ENCODE measurements at places on chromosomes 16 and 17.
A peak's percentile ranks its signal among the peaks of the same experiment; 100 is the strongest.

GRCh38 chr17:58632324-58633314 lies 59.2 kb downstream of the TEX14 start:
- no peak for DNase-seq

GRCh38 chr17:64742326-64742725 lies 80.2 kb upstream of the SMURF2 start:
- DNase-seq, result no peak

- no peak for DNase-seq
Measured at GRCh38 chr17:4703330-4703691, 626 bp downstream of the PELP1 start.

DNA sequence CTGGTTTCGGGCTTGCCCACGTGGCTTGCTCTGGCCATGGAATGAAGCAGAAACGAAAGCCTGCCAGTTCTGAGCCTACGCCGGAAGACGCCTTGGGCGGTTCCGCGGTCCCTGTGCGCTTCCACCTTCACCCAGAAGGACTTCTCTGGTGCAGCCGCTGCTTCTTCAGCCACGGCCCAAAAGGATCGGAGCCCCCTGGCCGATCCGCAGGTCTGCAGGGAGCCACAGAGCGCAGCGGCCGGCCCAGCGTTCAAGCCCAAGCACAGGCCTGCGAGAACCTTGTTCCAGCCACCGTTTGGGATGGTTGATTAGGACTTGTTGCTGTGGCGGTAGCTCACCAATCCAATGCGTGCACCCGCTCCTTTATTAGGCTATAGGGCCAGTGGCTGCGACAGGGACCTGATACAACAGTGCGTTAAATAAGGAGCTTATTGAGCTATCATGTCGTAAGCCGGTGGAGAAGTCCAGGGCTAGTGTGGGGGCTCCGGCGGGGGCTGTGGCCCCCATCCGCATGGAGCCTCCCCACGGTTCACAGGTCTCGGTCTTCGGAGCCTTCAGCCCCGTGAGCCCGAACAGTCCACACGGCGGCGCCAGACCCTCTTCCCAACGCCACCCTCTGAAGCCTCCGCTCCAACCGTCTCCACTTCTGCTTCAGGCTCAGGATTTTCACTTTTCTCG lies 10.2 kb upstream of the MPP2 start:
- peak; percentile 61 for DNase-seq

DNA sequence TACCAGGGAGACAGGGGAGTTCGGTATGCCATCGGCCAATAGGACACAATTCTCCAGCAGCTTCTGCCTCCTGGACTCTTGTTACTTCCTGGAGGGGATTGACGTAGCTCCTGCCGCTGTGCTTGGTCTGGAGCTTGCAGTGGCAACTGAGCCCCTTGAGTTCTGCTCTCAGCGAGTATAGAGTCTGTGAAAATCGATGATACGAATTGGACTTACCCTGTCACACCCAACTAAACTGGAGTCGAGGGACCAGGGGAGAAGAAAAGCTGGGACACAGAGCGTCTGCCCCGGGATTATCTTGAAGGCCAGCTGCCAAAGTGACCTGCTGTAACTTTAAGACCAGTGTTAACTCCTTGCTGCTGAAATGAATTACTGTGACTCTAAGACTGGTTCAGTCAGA lies 22.2 kb downstream of the SEC14L1 start:
- DNase-seq, result no peak

GRCh38 chr16:89613954-89614459 lies 565 bp downstream of the DPEP1 start:
- DNase-seq, result no peak

DNA sequence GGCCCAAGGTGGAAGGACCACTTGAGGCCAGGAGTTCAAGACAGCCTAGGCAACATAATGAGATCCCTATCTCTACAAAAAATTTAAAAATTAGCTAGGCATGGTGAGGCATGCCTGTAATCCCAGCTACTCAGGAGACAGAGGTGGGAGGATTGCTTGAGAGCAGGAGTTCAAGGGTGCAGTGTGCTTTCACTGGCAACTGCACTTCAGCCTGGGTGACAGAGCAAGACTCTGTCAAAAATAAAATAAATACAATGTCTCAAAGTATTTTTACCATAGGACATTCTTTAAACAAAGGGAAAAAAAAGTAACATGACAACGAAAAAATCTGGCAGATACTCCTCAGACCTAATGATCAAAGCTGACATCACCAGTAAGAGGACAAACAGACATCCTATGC lies 72.6 kb downstream of the FBXL20 start:
- DNase-seq, result no peak

GRCh38 chr17:3035968-3036280 lies 27.5 kb downstream of the OR1D5 start:
- no peak for DNase-seq

DNA sequence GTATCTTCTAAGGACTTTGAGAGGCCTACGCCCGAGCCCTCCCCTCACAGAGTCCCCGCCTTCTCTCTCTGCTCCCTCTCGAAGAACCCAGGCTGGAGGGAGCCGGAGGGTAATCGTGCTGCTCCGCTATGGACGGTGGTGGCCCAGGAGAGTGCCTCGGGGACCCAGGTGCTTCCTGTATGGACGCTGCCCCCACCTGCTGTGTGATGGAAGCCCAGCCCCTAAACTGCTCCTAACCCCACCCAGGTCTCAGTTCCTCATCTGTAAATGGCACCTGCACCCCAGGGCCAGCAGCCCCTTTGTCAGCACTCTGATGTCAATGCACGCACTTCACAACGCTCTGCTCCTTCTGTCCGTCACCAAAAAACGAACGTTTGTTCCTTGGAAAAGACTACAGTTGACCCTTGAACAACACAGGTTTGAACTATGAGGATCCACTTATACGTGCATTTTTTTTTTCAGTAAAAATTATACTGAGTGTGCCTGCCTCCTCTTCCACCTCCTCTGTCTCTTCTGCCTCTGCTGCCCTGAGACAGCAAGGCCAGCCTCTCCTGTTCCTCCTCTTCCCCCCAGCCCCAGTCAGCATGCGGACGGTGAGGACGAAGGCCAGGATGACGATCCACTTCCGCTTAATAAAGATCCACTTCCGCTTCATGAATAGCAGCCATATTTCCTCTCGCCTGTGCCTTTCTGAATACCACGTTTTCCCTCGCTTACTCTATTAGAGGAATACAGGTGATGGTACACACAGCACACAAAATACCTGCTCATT lies 118.3 kb downstream of the BANP start:
- DNase-seq, result peak; percentile 85
